K562 (cell line): ENCODE measurements at places on chromosomes 7 and 10.

DNA sequence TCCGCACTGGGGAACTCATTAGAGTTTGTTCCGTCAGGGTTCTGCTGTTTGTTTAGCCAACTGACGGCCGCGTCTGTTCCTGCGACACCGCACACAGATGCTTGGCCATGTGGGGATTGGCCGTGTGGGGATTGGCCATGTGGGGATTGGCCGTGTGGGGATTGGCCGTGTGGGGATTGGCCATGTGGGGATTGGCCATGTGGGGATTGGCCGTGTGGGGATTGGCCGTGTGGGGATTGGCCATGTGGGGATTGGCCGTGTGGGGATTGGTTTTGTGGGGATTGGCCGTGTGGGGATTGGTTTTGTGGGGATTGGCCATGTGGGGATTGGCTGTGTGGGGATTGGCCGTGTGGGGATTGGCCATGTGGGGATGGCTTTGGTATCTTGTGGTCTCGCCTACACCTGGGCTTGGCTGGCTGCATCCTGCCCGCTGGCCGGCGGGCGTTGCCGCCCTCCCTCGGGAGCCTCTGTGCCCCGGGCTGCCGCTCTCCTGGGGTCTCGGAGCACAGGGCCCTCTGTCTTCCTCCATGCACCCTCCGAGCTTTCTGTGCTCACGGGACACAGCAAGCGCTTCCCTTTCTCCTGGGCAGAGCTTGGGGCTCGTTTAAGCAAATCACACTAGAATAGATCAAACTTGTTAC is 62.5 kb downstream of the NKX6-2 start:
- DNase-seq = no peak

DNA sequence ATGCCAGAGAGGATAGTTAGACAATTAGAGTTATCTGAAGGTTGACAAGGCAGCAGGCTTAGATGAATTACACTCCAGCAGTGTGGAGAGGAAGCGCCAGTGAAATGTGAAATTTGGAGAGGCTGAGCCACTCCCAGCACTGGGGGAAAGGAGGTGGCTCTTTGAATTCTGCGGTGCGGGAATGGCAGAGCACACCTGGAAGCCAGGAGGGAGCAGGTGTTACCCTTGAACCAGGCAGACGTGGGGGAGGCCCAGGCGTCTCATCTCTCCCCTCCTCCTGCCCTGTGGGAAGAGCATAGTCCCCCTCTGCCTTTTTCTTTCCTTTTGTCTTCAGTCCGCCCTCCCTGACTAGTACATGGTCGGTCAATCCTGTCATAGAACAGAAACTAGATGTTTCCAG is 203.1 kb downstream of the DPP6 start:
- DNase-seq = no peak

GRCh38 chr10:105681051-105681450 is 1040.0 kb downstream of the SORCS3 start:
- DNase-seq = no peak

GRCh38 chr10:46236941-46237681 is 49.7 kb upstream of the ANTXRL start:
- no peak for DNase-seq

DNA sequence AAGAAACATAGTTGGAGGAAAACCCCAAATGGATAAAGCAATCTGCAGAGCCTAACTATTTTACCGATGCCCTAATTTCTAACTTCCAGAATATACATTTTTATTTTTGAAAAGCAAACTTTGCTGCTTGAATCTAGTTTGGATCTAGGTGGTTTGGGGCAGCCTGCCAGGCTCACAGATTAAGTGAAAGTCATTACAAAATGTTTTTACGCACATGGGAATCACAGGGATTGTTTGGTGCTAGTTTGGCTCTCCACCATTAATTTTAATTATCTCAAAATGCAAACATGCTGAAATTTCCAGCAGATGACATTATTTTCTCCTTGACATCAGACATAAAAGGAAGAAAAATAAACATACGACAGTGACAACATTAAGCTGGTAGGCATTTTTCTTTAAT is 166.7 kb upstream of the INHBA start:
- no peak for DNase-seq

DNA sequence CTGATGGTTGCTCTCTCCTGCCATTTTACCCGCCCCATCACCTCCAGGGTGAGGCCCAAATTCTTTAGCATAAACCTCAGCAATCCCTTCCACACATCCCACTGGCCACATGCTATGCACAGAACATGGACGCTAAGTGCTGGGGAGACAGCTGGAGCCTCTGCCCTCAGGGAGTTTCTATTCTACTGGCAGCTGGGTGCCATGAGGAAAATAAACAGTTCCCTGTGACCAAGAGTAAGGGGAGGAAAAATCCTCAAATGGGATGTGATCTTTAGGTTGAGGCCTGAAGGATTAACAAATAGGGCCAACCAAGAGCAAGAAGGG is 1.2 kb downstream of the PARP12 start:
- DNase-seq = no peak

GRCh38 chr10:126111516-126111915 is 215.2 kb downstream of the FANK1 start:
- DNase-seq = no peak

- DNase-seq = no peak
Observed at GRCh38 chr7:116999311-116999710, 46.0 kb downstream of the ST7 start.

DNA sequence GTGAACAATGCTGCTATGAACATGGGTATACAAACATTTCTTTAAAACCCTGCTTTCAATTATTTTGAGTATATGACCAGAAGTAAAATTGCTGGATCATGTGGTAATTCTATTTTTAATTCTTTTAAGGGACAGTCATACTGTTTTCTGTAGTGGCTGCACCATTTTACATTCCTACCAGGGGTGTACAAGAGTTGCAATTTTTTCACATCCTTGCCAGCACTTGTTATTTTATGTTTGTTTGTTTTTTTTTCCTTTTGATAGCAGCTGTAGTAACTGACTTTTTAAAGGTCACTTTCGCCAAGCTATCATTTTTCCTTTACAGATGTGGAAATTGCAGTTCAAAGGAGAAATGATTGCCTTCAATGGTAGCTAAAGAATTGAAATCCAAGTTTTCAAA is 99.5 kb downstream of the GPR85 start:
- DNase-seq = no peak

GRCh38 chr7:151249732-151250072 is 1.2 kb upstream of the SMARCD3 start:
- DNase-seq = peak; percentile 59

DNA sequence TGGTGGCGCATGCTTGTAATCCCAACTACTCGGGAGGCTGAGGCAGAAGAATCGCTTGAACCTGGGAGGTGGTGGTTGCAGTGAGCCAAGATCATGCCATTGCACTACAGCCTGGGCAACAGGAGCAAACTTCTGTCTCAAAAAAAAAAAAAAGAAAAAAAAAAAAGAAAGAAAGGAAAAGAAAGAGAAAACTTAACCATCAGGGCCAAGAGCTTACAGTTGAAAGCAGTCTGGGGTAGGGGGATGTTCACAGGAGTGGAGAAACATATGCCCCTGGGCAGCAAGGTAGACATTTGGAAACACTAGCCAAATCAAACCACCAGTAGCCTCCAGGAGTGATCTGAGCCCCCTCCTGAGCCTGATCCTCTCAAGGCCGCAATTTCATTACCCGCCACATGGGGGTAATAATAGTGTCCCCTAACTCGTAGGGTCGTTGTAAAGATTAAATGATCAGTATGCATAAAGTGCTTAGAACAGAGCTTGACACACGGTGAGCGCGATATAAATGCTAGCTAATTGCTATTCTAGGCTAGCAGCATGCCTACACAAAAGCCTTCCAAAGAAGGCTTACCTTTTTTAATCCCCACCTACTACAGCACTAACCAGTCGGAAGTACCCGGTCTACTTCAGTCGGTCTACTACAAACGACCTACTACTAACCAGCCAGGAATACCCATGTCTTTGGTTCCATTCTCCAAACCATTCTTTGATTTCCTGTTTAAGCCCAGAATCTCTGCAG is 274.3 kb upstream of the NEBL start:
- peak; percentile 55 for DNase-seq

DNA sequence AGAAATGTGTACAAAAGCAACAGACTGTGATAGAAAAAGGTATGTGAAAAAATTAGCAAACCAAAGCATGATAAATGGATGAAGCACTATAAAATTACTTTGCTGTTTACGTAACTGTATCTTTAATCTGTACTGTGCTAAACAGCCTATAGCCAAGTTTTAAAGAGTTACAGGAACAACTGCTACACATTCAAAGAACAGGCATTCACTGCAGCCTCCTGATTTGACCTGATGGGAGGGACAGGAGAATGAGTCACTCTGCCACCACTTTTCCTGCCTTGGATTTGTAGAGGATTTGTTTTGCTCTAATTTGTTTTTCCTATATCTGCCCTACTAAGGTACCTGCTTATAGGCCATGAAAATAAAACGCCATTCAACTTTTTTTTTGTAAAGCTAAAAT is 116.1 kb downstream of the FANK1 start:
- DNase-seq = no peak

- DNase-seq = no peak
Observed at GRCh38 chr7:122602800-122603199, 96.1 kb downstream of the RNF133 start.

DNA sequence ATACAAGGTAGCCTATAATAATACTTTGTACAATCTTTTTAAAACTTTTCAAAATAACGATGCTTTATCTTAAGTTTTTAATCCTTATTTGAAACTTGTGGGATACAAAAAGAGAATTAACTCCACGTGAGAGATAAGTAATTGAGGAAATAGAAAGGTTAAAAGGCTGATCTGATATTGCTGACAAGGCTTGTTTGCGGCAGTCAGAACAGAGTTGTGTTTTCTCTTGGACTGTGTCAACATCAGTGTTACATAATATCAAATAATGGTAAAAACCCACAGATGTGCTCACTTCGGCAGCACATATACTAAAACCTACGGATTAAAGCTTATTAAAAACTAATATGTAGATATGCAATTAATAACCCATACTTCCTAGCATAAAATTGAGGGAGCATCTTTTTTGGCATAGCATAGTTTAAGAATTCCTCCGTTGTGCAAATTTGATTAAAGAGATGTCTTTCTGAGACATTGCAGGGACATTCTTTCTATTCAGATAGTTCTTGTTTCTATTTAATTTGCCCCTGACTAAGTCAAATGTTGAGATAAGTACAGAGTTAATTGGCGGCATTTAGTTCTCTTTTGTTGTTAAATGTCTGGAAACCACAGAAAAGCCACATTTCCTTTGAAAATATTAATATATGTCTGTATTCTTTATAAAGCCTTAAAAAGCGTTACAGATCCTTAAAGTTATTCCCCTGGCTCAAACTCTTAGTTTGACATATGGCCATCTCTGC is 63.3 kb downstream of the FAM185A start:
- DNase-seq = no peak

DNA sequence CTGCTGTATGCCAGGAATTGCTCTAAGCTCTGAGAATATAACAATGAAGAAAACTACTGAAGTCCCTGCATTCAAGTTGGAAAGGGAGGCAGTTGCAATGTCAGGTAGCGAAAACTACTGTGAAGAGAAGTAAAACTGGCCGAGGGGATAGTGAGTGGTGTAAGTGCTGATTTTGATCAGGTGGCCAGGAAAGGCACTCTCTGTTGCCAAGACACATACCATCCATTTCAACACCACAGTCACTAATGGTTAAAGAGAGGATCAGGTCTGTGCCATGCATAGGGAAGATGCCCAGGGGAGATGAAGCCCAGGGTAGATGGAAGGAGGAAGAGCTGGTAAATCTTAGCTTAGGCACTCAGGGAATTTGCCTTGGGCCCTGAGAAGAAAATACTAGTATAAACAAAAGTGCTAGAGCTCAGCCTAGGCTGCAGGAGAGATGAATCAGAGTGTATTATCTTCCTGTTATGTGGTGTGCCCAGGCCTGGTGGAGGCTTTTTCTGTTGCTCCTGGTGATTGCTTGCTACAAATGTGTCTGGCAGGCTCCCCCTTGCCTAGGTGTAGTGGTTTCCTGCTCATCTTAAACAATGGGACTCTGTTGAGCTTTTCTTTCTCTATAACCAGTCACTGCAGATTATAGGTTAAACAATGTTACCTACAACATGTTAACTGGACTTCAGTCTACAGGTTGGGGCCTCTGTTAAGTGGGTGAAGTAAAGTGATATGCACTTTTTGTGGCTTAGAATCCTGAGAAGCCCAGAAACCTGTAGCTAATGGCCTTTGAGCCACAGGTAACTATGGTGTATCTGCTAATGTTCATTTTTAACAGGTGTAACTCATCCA is 125.5 kb downstream of the LRRC4 start:
- DNase-seq = no peak

DNA sequence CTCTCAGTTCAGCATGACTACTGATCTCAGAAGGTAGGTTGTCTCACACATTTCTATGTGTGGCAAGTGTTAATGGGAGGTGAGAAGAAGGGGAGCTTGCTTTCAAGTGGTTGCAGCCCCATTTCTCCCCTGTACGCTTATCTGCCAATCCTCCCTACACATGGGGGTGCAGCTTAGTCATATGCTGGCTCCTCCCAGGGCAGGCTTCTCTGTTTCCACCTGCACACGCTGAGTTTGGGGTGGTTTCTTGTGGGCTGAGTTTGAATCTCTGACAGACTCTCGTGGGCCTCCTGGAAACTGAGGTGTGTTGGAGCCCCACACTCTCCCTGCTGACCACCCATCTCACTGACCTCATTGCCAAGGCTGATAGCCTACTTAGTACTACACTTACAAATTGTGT is 435.8 kb upstream of the MTPN start:
- no peak for DNase-seq

DNA sequence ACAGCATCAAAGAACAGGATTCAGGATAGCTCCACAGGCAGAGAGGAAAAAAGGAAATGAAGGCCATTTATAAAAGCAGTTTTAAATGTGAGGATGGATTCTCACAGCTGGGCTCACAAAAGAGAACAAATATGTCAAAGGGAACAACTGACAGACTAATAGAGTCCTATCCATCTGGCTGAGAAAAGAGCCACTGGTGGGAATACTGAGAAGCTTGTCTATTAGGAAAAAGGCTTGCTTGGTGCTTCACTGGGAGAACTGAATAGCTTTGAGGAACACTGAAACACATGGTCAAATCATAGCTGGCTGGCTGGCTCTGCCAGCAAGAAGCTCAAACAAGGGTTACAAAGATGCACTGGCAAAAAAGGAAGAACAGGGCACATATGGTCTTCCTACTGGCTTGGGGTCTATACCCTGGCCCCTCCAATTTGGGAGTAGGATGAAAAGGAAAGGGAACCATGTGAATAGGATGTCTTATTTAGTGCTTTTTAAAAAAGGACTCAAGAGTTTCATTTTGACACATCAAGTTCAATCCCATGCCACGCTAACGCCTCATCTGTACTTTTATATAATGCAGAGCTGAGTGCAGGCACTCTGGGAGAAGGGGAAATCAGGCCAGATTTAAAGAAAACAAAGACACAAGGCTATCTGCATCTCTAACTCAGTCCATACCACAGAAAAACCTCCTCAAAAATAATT is 44.8 kb upstream of the KCNIP2 start:
- no peak for DNase-seq
